Activated CD4-positive, alpha-beta T cell treated with anti-CD3 and anti-CD28 coated beads, Interleukin-2, amount 10 ng/mL, durations not matched to agents 7 days and 5 days (primary cell): ENCODE measurements at places on chromosomes 5 and 9.

- DNase-seq, result no peak
These were observed 283.4 kb downstream of the NFIB start for GRCh38 chr9:14030375-14031059.

DNA sequence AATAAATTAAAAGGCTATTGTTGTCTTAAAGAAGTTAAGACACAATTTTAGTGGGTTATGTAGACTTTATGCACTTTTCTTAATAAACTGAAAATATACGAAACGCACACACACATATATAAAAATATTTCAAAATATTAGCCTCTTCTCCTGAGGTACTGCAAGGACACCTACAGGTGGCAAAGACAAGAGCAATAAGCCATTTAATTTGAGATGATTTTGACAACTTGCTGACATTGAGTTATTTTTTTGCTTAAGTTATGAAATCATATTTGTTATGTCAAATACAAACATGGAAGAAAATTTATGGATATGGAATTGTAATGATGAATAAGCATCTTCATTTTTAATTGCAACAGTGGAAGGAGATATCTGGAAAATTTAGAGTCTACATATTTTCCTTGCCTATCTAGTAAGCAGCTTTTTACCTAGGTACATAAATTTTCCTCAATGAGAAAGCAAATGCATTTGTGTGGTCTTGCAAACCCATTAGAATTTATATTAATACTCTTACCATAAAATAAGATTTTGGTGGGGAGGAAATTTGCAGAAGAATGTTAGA lies 301.6 kb downstream of the ISL1 start:
- no peak for DNase-seq

DNA sequence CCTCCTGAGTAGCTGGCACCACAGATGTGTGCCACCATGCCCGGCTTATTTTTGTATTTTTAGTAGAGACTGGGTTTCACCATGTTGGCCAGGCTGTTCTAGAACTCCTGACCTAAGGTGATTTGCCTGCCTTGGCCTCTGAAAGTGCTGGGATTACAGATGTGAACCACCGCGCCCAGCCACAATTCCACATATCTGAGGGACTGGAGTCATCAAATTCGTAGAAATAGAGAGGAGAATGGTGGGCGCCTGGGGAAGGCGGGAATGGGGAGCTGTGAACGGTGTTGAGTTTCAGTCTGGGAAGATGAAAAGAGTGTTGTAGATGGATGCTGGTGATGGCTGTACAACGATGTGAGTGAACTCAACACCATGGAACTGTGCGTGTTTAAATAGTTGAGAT lies 1.9 kb upstream of the ABO start:
- DNase-seq, result no peak

- no peak for DNase-seq
These were observed 34.1 kb downstream of the ZMAT2 start for GRCh38 chr5:140734354-140734753.

DNA sequence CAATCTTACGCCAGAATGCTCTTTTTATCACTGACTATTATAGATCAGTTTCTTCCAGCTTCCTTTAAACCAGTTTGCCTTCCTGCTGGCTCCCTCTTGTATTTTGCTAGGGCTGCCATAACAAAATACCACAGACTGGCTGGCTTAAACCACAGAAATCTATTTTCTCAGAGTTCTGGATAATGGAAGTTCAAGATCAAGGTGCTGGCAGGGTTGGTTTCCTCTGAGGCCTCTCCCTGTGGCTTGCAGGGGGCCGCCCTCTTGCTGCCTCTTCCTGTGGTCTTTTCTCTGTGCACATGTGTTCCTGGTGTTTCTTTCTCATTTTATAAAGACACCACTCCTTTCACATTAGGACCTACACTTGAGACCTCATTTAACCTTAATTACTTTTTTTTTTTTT lies 6.8 kb upstream of the FXN start:
- DNase-seq, result peak; percentile 82

- DNase-seq, result no peak
These were observed 501.4 kb upstream of the ST8SIA4 start for GRCh38 chr5:101404531-101404930.

- no peak for DNase-seq
These were observed 87.1 kb upstream of the SELENOP start for GRCh38 chr5:42898760-42899159.

DNA sequence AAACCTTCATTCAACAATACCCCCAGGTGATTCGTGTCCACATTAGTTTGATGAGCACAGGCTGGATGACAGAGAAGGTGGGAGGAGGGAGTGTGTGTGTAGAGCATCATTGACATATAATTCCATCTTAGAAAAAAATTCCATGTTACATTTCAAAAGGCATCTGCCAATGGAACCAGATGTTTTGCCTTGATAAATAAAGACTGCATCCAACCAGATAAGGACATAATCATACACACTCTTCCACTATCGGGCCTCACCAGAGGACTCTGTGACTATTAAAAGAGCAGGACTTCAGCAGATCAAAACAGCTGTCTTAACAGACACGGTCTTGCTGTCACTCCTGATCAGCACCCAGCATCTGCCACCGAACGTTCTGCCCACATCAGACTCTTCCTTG lies 96.4 kb upstream of the SPIN1 start:
- no peak for DNase-seq

DNA sequence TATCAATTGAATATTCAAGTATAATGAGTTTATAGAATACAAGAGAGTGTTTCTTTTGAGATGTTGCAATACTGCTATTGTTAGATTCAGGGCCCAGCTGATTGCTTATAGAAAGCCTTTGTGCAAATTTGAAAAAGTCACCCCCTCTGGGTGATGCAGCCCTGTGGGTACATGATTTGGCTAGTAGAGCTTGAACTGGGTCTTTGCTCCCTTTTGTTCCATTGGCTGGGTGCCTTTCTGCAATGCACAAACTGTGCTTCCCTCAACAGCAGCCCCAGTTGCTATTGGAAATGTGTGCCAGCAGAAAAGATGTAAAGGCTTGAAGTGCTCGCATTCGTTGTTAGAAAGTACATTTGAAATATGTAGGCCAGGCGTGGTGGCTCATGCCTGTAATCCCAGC lies 61.8 kb upstream of the CEMIP2 start:
- no peak for DNase-seq

DNA sequence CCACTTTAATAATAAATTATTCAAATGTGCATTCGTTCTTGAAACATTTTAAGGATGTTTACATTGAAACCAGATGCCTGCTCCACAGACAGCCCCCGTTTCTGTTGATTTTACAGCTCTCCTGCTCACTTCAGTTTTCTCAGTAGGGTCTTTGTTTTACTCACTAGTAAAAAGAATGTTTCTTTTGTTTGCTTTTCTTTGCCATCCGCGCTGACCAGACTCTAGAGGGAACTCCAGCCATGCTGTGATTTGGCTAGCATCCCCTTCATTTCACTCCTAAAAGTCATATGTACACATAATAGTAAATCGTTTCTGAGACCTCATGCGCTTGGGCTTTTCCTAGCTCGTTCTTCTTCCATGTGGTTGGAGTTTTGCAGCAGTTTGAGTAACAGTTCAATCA lies 28.7 kb upstream of the PALM2AKAP2 start:
- DNase-seq, result no peak

DNA sequence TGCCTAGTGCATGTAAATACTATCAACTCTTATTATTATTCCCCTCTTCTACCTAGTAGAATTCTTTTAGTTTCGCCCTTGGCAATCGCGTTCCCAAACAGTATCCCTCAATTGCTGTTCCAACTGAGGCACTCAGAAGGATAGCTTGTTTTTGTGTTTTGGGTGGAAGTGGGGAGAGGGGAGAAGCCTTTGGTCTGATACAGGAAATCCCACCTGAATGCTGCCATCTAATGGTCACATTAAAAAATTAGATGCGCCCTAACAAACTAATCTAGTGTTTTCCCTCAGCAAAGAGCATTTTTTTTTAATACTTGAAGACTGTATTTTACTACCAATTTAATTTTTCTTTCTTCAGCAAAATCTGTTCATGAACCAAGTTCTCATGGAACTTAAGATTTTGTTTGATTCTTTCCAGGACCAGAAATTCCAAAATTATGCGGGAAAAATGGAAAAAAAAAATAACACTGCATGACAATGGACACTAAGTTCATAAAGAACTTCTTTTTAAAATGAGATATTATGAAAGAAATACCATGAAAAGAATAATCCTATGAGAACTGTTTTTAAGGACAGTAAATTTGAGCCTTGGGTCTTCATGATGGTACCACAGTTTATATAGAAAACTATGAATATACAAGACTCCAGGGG lies 22.2 kb upstream of the GLDC start:
- no peak for DNase-seq

GRCh38 chr9:75181750-75182149 lies 93.4 kb downstream of the OSTF1 start:
- no peak for DNase-seq

DNA sequence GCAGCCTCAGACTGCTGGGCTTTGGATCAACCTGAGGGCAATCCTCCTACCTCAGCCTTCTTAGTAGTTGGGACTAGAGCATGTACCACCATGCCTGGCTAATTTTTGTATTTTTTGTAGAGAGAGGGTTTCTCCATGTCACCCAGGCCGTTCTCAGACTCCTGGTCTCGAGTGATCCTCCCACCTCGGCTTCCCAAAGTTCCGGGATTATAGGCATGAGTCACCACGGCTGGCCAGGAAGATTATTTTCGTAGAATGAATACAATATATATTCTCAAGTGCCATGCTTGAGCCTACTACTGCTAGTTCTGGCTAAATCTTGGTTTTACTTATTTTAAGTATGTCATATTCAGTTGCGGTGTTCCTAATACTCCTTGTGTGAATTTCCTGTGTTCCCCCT lies 88.2 kb upstream of the CLINT1 start:
- no peak for DNase-seq

DNA sequence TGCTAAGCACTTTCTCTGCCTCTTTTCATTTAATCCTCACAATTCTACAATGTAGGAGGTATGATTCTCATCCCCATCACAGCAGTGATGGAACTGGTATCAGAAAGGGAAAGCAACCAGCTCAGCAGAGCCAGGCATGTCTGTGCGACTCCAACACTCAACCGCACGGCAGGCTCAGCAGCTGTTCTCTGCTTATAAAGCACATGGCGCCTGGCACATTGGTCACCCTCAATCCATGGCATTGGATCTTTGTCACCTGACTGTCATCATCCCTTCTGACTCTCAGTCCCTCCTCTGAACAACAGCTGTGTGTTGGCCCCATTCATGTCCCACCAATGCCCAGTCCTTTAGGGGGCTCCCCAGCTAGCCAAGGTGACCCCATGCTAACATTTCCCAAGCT lies 45.1 kb upstream of the HAND1 start:
- no peak for DNase-seq

GRCh38 chr9:28747351-28747985 lies 1174.2 kb upstream of the C9orf72 start:
- no peak for DNase-seq

DNA sequence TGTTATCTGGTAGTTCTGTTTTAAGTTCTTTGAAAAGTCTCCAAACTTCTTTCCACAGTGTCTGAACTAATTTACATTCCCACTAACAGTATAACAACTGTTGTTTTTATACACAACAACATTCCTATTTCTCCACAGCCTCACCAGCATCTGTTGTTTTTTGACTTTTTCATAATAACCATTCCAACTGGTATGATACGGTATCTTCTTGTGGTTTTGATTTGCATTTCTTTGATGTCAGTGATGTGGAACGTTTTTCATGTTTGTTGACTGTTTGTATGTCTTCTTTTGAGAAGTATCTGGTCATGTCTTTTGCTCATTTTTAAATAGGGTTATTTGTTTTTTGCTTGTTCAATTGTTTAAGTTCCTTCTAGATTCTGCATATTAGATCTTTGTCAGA lies 12.6 kb upstream of the GRAMD2B start:
- no peak for DNase-seq

GRCh38 chr9:136608348-136609159 lies 54.2 kb upstream of the EGFL7 start:
- DNase-seq, result no peak

- no peak for DNase-seq
These were observed 2019.5 kb upstream of the NUDT12 start for GRCh38 chr5:105581988-105582690.
